ENCODE measurements at places on chromosomes 11 and 22.

GRCh38 chr22:28175730-28176492, 256.9 kb upstream of the PITPNB start:
- DNase-seq: no peak

- no peak for DNase-seq
These were observed 356.3 kb upstream of the ISX start for GRCh38 chr22:34709641-34710040.

DNA sequence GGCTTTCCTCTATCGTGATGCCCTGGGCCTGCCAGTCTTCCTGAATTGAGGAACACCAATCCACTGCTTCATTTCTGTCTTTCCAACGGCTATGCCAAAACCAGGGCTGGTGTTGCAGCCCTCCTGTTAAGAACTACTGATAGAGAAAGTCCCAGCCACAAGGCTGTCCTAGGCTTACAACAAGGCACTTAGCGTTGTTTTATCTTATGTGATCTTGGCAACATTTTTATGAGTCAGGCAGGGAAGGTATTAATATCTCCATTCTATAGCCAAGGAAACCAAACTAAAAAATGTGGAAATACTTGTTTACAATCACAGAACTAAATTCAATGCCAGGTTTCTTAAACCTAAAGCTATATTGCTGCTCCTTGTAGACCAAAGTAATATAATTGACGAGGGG, 89.9 kb upstream of the AMOTL1 start:
- no peak for DNase-seq

GRCh38 chr11:92625894-92626293, 343.6 kb upstream of the MTNR1B start:
- DNase-seq: no peak

DNA sequence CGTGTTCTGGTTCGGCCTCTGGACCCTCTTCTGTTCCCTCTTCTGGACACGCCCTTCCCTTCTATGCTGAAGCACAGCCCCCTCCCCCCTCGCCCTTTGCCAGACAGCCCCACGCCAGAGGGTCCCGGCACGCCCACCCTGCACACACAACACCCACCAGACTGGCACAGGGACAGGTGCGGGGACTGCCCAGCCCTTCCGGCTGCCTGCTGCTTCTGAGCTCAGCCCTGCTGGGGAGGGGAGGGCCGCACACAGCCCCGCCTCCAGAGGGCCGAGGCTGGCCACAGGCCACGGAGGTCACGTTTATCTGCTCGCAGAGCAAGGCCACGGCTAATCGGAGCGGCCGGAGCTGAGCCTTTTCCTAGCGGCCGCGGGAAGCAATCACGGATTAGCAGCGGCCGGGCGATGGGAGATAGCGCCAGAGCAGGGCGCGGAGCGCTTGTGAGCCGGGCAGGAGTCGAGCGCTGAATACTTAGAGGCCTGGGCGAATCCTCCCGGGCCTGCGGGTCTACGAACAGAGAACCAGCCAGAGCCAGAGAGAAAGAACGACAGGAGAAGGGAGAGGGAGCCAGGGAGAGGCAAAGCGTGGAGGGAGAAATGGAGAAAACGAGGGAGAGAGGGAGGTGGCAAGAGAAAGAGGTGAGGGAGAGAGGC, 21.5 kb downstream of the OTUB1 start:
- DNase-seq: no peak

DNA sequence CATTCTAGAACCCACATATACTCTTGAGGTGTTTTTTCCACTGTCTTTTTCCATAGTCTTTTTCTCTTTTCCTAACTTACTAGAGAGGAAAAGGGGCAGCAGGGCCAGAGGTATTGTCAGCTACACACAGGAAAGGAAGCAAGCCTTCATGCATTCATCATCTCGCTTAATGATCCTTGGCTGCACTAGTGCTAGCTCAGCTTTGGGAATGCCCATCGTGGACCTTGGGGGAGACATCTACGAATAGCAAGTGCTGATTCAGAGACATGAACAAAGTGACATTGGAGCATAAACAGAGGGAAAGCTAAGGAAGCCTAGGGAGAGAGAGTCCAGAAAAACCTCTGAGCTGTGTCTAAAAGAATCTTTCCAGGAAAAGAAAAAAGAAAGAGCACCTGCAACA, 466.3 kb upstream of the ARHGAP42 start:
- no peak for DNase-seq

DNA sequence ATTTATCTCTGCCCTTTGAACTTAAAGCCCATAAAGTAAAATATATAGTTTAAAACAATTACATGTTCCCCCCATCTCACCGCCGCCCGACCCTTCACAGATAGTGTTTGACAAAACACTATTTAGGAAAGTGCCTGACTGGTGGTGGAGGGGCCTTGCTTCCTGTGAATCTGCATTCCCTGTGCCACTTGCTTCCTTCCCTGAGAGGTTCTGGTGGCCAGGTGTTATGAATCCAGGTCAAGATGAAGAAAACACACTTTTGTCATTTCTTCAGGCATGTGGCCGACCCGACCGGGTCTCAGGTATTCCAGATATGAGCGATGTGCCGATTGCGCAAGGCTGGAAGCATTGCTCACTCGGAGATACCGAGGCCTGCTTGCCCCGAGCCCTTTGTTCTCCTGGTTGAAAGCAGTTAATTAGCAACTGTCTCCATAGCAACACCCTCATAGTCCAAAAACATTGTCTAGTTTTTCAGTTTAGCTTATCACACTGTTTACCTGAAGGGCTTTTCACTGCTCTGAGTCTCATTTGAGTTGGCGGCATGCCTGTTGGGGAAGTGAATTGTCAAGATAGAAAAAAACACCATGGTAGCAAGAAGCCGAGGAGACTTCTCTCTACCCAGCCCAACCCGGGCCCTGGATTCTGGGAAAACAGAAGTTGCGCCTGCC, 128.3 kb downstream of the TEAD1 start:
- DNase-seq: no peak

DNA sequence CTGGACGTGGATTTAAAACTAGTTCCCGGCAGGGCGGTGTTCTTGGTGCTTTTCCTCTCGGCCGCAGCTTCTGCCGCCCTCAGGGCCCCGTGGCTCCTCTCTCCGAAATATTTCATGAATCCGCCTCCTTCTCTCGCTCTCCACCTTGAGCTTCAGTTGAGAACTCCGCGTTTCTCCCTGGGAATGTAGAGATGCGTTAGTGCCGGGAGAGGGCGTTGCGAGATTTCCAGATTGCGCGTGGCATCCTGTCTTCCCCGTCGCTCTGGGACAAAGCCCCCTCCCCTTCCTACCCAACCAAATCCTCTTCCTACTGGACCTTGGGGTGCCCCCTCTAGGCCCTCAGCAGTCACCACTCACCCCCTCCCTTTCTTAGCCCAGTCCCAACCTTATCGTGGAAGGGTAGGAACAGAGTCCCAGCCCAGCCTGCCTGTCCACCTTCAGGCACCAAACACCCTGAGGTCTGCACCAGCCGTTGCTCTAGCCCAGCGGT, 15.5 kb upstream of the RAC2 start:
- DNase-seq: no peak

- no peak for DNase-seq
These were observed 260.4 kb downstream of the TMEM135 start for GRCh38 chr11:87298155-87298554.

DNA sequence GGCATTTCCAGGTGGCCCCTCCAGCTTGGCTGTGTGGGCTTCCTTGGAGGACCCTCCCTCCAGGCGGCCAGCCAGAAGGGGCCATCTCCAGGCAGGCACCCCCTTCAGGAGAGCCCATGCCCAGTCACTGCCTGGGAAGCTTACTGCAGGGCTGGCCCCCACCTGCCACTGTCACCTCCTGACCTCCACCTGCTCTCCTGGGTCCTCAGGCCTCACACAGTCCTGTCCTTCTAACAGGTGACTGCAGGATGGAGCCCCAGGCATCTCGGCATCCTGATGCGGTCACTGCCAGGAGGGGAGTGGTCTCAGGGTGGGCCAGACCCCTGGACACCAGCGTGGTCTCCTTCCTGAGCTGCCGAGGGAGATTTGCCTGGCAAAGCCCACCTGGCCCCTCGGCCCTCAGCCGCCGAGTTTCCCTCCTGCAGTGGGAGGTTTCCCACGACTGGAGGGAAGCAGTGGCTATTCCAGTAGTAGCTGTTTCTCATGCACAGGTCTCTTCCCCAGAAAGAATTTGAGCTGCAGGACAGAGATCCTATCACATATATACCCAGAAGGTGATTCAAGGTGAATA, 13.0 kb downstream of the TBX1 start:
- DNase-seq: no peak

DNA sequence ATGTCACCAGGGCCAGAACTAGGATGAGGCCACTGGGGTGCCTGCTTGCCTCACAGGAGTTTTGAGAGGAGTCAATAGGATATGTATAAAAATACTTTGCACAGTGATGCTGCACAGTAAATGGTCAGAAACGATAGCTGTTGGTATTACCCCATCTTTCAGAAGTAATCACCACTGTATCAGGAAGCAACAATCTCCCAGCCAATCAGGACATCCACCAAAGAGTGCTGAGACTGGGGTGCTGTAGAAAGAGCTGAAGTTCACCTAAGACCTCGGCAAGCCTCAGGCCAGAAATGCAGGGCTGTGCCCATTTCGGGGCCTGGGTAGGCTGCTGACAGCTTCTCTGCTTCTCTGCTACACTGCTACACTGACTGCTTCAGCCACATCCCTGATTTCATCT, 17.4 kb downstream of the LMO2 start:
- no peak for DNase-seq

DNA sequence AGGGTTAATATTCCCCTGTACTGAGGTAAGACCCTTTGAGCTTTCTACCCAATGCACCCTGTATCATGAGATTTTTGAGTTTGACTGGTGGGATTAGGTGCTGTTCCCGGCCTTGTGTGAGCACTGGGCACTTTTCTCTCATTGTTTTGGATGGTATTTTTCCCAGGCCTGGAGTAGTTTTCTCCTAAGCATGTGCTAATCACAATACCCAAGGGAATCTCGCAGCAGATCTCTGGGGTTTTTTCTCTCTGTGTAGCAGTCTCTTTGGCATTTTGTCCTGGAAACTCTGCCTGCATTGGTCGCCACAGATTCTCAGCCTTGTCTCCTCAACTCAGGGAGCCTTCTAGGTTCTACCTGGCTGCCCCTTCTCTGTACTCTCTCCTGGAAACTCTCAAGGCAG, 19.9 kb downstream of the IGHMBP2 start:
- no peak for DNase-seq

DNA sequence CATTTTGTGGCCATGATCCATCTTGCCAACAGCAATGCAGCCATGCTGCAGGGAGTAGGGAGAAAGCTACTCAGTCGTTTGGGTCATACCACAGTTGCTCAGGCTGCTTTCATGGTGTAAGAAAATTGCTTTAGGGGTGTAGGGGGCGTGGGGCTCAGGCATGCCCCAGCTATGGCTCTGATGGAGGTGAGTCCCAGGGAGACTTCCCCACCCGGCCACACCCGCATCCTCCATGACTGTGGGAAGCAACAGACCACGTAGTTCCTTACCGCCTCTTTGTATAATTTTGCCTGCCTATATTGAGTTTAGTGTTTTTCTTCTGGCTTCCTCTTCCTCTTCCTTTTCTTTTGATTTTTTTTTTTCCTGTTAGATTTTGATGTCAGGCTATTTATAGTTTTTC, 58.8 kb downstream of the SPECC1L start:
- DNase-seq: no peak

DNA sequence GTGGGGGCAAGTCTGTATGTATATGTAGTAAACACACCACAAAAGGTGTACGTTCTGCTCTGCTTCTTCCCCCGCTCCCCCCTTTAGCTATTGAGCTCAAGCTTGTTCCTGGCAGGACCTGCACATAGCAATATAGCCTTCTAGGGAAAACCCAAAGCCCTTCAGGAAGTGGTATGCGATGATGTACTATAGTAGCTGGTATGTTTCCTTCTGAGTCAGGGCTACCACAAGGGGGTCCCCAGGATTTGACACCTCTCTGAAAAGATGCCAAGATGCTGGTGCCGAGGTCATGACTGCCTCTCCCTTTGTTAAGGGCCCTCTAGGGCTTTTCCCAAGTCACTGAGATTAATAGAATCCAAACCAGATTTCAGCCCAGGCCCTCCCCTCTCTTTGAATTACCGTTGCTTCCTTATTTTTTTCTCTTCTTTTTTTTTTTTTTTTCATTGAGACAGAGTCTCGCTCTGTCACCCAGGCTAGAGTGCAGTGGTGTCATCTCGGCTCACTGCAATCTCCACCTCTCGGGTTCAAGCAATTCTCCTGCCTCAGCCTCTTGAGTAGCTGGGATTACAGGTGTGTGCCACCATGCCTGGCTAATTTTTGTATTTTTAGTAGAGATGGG, 268.4 kb downstream of the ETS1 start:
- no peak for DNase-seq

DNA sequence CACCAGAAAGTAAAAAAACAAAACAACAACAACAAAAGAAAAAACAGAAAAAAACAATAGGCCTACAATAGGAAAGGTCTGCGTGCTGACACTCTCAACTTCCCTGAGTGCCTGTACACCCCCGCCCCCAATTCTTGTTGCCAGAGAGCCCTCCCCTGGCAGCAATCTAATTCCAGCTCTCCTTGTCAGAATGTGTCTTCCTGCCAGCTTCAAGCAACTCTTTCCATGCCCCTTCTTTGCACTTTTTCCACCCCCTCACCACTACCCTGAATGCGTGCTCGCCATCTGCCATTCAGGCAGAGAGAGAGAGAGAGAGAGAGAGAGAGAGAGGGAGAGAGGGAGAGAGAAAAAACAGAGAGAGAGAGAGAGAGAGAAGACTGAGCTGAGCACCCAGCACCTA, 245.0 kb downstream of the KIRREL3 start:
- no peak for DNase-seq

GRCh38 chr22:27129266-27129665, 471.9 kb downstream of the MIAT start:
- no peak for DNase-seq

- DNase-seq: no peak
These were observed 19.7 kb upstream of the ALX4 start for GRCh38 chr11:44329472-44330230.

DNA sequence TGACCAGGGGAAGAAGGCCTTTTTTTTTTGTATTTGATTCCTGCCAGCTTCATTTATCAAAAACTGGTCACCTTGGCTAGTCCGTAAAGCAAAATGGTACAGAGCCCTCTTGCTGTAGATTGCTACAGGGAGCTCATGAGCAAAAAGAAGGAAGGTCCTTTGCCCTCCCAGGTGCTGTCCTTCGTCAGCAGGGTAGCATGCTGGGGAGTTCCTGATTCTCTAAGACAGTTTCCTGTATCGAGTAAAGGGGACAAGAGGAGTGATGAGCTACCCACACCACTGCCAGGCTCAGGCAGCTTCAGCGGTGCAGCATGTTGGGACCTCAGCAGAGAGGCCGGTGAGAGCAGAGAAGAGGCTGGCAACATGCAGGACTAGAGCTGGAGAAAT, 67.8 kb upstream of the CSNK2A3 start:
- DNase-seq: no peak

DNA sequence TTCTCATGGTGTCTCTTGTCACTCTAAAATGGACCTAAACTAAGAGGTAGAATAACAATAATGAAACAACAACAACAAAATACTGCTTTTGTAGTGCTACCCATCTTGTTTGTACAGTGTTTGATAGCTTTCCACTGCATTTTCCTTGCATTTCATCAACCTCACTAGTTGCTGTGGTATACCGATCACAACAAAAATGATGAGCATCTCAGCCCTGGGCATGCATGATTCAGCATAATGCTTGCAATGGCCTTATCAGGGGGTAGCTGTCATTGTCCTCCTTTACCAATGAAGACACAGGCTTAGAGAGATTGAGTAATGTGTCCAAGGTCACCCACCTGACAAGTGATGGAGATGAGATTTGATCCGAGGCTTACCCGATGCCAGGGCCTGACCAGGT, 682.5 kb downstream of the NTM start:
- DNase-seq: no peak

GRCh38 chr22:50067244-50067643, 9.1 kb upstream of the TTLL8 start:
- DNase-seq: no peak
